Thymus (tissue), 14 donors: ENCODE measurements at places on chromosomes 1 and 21. TPM values are rescaled to one million over a fixed set of nuclear protein-coding genes. Genes with fewer than 3 reads are reported as not detected.

DNA sequence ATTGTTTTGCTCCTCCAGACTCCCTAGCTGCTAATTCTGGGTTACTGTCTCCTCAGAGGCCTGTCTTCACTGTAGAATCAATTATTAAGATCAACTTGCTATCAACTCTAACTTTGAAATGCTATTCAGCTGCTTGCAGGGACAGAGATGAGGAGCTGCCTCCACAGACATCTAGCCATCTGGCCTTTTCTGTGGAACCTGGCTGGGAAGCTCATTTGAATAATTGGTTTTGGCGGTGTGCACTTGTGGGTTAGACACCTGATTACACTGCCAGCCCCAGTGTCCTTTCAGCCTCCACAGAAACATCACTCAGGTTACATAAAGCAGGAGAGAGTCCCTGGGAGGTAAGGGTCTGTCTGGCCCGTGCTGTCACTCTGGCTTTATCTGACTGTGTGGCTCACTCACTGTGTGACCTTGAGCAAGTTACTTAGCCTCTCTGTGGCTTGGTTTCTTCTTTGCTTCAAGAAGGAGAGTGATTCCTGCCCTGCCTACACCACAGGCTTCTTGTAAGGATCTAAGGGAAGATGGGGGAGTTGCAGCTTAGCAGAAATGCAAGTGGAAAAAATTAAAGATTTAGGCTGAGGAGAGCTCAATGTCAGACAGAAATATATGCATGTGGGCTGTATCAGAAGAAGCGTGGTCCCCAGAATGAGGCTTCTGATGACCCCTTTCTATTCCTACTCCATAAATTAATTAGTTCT lies 131.6 kb downstream of the BEND5 start:
- no peaks in the 10 kb centered on the region for H3K27me3 ChIP-seq
- DNase-seq, result no peak
- no peak overlapping the region for H3K27ac ChIP-seq
- no peaks in the 10 kb centered on the region for H3K4me1 ChIP-seq

The NPHS2 gene
- 0.02 TPM for polyA plus RNA-seq

- DNase-seq, result no peak
- no peak overlapping the region for H3K27ac ChIP-seq
These were observed 35.9 kb upstream of the NID1 start for GRCh38 chr1:236100799-236101198.

The IGSF9 gene
- 4.1 TPM for polyA plus RNA-seq

- H3K27ac ChIP-seq, result no peak overlapping the region
- H3K4me1 ChIP-seq, result no peaks in the 10 kb centered on the region
- H3K4me3 ChIP-seq, result no peak overlapping the region
- no peaks in the 10 kb centered on the region for H3K36me3 ChIP-seq
These were observed 134.5 kb downstream of the HHIPL2 start for GRCh38 chr1:222413436-222413835.

- no peaks in the 10 kb centered on the region for H3K36me3 ChIP-seq
- H3K4me1 ChIP-seq, result no peaks in the 10 kb centered on the region
- no peaks in the 10 kb centered on the region for H3K27me3 ChIP-seq
- no peak overlapping the region for H3K4me3 ChIP-seq
- no peak for DNase-seq
- H3K27ac ChIP-seq, result no peak overlapping the region
These were observed 24.2 kb upstream of the CD34 start for GRCh38 chr1:207935166-207935583.
